NCI-H1436 (cell line): ENCODE measurements at places on chromosomes 16 and 17.

DNA sequence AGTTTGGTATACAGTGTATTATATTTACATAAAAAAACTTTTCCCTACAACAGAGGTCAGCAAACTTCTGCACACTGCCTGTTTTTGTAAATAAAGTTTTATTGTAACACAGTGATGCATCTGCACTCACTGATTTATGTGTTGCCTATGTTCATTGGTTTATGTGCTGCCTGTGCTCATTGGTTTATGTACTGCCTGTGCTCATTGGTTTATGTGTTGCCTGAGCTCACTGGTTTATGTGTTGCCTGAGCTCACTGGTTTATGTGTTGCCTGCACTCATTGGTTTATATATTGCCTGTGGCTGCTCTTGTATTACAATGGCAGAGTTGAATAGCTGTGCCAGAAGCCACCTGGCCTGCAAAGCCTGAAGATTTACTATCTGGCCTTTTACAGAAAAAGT is 81.6 kb downstream of the MYH11 start:
- DNase-seq: no peak

- no peak for DNase-seq
Measured at GRCh38 chr17:78039581-78039980, 81.1 kb downstream of the TNRC6C start.

- DNase-seq: no peak
Measured at GRCh38 chr16:86307514-86307903, 202.8 kb upstream of the FOXF1 start.

- DNase-seq: no peak
Measured at GRCh38 chr16:67147437-67148140, 3.2 kb downstream of the B3GNT9 start.

DNA sequence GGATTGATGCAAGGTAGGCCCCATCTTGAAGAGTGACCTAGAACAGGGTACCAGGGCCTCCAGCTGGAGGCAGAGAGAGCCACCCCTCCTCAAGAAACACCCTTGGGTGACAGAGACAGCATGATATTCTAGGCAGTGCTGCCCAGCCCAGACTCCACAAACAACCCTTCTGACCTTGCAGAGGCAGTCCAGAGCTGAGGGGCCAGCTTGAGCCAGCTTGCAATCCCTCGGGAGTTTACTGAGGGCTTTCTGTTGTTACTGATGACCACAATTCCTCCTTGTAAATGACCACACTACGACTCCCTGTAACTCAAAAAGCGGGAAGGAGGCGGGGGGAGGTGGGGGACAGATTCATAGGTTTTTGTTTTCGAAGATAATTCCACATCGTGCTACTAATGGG is 18.6 kb upstream of the MNT start:
- no peak for DNase-seq
